ENCODE measurements at places on chromosomes 2 and 18.

- no peak for DNase-seq
These were observed 8.6 kb upstream of the PLB1 start for GRCh38 chr2:28487258-28487657.

GRCh38 chr2:222655787-222656525 lies at the start of gene FARSB:
Gene FARSB (minus strand): TSS chr2:222656092. CDS start chr2:222656073, 19 bp downstream.
- DNase-seq: peak; percentile 98

- DNase-seq: peak; percentile 71
These were observed 1.3 kb upstream of the TBC1D8 start for GRCh38 chr2:101152272-101153076.

DNA sequence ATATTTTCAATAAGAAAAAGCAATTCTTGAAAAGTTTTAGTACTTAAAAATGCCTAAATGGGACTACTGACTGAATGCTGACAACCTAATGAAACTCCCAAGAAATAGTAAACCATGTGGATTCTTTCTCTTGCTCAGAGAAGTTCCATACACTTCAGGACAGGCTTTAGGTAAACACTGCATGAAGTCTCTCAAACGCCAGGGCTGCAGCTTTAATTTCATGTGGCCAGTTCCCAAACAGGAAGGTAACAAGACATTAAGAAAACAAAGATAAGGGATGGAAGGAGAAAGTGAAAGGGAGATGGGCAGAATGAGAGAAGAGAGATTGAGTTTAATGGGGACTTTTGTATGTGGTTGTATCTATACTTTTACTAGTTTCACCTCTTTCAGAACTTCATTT lies 734.7 kb upstream of the PKDCC start:
- DNase-seq: no peak

DNA sequence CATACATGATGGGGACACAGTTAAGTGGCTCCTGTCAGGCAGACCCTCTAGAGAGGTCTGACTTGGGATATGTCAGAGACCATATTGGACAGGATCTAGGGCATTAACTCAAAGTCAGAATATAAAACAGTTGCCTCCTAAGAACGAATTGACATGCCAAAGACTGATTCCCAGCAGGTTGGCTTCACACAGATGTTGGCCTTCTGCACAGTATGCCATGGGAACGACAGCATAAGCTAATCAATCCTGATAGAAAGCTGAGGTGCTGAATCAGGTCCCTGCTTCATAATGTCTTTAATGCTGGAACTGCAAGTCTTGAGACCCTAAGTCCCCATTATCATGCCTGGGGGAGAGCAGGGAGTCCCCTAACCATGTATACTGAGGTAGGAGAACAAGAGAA lies 165.1 kb downstream of the SRBD1 start:
- DNase-seq: no peak

DNA sequence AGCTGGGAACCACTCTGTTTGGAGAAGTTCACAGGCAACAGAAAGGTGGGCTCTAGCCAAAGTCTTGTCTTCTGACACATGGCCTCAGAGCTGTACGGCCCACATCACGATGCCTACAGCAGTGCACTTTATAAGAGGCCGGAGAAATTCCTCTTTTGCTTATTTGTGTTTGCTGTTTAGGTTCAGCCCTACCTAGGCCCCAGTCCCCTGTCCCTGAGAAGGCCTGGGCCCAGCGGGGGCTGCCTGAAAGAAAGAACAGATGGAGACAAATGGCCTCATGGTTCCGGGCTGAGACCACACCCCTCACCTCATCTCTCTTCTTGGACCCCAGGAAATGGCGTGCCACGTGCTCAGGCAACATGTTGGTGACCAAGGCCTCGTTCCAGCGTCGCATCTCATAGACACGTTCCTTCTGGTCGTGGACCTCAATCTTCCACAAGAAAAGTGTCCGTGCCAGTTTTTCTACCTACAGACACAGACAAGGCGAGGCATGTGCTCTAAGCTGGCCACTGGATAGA lies 30.9 kb downstream of the CENPO start:
- no peak for DNase-seq

DNA sequence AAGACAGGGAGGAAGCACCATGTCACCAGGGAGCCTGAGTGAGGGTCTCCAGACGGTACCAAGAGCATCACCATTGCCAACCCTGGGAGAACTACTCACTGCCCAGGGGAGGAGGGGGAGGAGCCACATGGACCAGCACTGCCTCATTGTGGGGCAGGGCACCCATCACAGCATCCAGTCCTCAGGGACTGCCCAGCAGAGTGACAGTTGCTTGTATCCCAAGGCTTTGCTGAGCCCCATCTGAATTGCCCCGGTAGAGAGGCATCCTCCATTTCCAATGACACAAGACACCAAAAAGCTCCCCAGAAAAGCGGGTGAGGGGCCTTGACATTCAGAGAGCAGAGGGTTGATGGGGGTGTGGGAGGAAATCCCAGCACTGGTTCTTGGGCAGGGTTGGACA lies 6.8 kb upstream of the CIB4 start:
- no peak for DNase-seq

GRCh38 chr18:2822213-2822921 lies 24.4 kb upstream of the EMILIN2 start:
- peak; percentile 54 for DNase-seq

GRCh38 chr2:63046961-63047320 lies 3.7 kb upstream of the OTX1 start:
- DNase-seq: no peak

DNA sequence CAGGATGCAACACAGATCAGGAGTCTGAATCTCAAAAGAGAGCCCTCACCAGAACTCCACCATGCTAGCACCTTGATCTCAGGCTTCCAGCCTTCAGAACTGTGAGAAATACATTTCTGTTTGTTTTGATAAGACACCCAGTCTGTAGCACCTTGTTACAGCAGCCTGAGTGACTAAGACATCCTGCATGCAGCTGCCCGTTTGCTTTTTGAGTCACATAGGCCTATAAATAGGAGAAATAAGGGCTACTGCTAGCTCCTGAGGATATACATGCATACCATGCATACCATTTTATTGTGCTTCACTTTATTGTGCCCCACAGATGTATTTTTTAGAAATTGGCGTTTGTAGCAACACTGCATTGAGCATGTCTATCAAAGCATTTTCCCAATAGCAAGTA lies 337.8 kb downstream of the CDH2 start:
- DNase-seq: no peak

GRCh38 chr2:38246105-38246504 lies 131.0 kb downstream of the ATL2 start:
- no peak for DNase-seq

Measured in suppressor macrophage treated with lipopolysaccharide for 1 hour (primary cell).